ENCODE measurements at places on chromosomes 7 and 10. TPM values are rescaled to one million over a fixed set of nuclear protein-coding genes. Genes with fewer than 3 reads are reported as not detected.

DNA sequence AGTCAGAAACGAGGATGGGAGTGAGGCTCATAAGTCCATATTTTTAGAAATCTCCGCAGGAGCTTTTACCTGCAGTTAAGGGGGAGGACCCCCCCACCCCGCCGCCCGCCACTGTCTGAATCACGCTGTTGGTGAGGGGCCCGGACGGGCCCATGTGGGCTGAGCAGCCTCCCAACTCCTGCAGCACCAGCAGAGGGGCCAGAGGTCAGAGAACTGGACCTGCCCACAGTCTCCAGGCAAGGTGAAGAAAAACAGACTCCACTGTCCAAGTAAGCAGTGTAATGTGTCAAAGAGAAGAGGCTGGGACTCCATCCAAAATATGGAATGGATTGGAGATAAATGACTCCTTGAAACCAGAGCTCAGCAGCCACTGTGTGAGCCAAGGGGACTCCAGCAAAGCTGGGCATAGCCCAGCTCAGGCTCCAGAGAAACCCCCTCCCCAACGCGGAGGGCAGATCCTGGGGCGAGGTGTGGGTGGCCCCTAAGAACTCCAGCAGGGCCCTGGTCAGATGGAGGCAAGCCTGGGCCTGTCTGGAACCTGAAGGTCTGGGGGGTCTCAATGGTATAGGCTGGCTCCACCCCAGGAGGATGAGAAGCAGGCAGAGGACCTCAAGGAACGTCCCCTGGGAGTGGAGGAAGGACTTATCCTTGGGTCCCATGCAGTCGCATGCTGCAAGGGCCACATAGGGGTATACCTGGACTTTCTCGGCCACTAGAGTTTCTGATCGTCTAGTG is 128.5 kb upstream of the TNS3 start:
- no peak for DNase-seq

FFAR4 gene
- total RNA-seq = 0.16 TPM

ADAM22 gene
- total RNA-seq = 1.3 TPM

MAPK8 gene
- 30.6 TPM for total RNA-seq

- no peak for DNase-seq
Observed at GRCh38 chr7:64744680-64745079, 49.5 kb upstream of the ZNF138 start.

GRCh38 chr7:112414855-112415490 is 35.3 kb upstream of the IFRD1 start:
- DNase-seq = no peak

DNA sequence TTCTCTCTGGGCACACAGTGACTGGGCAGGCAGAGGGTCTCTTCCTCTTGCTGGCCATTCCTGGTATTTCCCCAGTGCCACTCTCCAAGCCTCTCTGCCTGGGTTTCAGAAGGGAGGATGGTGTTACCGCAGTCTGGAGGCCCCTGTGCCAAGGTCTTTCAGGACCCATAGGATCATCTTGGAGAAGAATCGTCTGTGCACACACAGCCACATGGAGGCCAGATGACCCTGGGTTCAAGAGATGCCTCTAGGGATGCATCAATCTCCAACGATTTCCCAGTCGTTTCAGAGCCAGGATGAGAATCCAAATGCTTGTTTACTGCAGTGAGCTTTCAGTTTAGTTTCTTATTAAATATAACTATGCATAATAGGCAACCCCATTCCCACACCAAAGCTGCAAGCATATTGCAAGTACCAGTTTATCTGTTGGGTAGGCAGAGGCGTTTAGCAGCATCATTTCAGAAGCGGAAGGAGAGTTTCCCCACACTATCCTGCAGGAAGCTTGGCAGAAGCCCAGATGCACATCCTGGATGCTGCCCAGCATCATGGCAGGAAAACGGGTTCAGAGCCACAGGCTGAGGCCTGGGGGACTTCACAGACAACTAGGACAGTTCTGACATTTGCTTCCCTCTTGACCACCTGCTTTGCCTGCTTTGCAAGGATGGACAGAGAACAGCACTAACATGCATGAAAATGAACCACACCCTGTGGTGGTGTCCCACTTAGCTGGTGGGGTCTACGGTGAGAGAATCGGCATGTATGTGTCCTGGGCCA is 134.7 kb upstream of the FAM20C start:
- DNase-seq = peak; percentile 39

DNA sequence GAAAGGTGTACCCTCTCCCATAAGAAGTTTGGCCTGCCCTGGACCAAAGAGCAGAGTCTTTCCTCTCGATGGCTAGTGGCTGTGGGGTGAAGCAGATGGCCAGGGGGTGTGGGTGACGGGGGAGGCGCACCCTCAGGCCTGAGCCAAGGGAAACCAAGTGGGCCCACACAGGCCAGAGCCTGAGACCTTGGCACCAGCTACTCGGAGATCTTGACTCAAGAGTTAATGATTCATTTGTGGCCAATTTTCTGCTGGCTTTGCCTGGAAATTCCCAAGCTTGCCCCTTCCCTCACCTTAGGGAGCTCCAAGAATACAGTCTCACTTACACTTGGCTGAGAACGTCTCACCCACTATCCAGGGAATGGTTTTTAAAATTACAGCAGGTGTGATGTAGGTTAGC is 42.7 kb downstream of the ZMIZ1 start:
- DNase-seq = no peak

SPDYE9 gene
- total RNA-seq = not detected

LRIT1 gene
- 0.13 TPM for total RNA-seq

DNA sequence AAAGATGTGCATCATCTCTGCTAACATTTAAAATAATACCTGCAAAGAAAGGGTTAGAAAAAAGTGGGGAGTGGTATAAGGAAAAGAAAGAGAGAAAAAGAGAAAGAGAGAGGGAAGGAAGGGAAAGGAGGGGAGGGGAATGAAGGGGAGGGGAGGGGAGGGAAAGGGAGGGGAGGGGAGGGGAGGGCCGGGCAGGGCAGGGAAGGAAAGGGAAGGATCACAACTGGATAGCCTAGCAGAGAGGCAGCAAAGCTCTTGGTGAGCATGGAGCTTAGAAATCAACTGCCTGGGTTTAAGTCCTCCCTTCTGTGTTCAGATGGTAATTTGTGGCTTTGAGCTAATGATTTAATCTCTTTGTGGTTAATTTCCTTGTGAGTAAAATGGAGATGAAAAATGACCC is 5.4 kb upstream of the FAM237B start:
- DNase-seq = no peak

DNA sequence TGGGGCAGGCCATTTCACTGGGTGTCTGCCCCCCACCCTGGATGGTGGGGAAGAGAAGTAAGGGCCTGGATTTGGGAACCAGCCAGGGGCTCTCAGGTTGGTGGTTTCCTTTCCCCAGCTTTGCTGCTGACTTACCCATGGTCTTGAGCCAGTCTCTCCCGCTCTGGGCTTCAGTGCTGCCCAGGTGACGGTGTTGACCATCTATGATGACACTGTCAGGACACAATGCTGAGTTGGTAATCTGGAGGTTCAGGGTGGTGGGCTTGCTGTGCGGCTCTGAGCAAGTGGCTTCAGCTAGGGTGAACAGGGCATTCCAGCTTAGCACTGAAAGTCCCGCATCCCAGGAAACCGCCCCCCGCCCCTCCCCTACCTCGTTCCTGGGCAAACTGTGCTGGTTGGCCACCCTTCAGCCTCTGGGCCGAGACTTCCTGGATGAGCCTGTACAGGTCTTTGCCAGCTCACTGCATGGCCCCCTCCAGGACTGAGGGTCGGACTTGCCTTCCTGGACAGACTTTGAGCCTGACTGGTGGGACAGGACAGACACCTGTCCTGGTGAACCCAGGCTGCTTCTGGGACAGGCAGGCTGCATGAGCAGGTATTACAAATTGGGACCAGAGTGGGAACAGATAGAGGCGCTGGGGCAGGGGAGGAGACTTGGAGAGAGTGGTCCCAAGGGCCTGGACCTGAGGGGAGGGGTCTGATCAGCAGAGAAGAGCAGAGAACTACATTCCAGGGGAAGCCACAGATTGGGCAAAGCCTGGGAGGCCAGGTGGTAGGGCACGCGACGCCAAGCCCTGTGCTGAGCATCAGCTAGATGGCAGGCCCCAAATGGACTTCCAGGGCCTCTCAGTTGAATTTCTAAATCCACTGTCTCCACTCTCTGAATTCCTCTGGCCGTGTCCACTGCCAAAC is 19.9 kb upstream of the ZMIZ1 start:
- DNase-seq = no peak

- no peak for DNase-seq
Observed at GRCh38 chr7:86969865-86970264, 89.6 kb downstream of the ELAPOR2 start.

GARIN1A gene
- total RNA-seq = 1.7 TPM

GRCh38 chr10:122142641-122143237 is 128.4 kb upstream of the BTBD16 start:
- DNase-seq = peak; percentile 58

DNA sequence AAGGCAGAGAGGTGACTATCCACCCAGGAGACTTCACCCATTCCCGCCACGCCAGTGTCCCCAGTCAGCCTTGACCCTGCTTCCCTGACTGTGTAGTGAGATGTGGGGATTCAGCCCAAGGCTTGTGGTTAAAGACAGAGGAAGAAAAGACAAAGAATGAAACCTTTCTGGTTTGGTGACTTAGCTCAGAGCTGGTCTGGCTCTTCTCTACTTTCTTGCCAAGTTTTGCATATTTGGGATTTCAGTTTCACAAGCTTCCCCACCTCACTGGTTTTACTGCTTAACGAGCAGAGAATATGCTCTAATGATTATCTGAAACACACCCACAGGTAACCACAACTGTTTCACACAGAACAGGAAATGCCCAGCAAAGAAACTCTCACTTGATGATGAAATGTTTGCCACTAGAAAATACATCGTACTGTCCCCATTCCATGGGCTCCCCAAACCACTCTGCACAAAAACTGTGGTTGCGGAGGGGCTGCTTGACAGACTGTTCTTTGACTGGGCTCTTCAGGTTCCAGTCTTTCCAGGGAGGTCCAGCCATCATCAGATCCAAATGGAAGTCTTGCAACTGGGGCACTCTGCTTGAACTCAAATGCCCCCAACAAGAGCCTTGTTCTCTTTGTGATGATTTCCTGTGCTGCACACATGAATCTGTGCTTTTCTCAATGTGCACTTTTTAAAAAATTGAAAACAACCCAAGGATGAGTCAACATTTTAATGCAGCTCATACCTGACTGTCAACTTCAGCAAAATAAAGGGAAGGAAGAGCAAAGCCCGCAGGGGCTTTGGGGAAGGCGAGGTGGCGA is 95.5 kb downstream of the CTBP2 start:
- DNase-seq = no peak

DNA sequence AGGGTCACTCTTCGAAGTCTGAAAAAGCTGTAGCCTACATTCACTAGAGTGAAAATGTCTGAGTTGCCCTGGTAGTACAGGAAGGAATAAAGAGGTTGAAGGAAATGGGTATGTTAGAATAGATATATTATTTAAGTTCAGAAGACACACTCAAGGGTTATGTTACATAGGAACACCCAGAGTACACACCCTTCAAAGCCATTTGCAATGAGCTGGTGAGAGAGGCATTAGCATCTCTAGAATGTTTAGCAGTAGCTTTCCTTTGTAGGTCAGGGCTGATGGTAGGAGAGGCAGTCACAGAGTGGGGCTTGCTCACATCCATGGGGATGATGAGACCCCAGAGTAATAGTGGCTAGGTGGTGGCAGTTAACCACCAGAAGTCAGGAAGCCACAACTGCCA is 221.2 kb downstream of the SLC25A13 start:
- DNase-seq = no peak

GRCh38 chr7:11177793-11178192 is 204.1 kb downstream of the PHF14 start:
- no peak for DNase-seq

VGF gene
- not detected for total RNA-seq

OR2A42 gene
- not detected for total RNA-seq

TDRD1 gene
- 5.8 TPM for total RNA-seq

DNA sequence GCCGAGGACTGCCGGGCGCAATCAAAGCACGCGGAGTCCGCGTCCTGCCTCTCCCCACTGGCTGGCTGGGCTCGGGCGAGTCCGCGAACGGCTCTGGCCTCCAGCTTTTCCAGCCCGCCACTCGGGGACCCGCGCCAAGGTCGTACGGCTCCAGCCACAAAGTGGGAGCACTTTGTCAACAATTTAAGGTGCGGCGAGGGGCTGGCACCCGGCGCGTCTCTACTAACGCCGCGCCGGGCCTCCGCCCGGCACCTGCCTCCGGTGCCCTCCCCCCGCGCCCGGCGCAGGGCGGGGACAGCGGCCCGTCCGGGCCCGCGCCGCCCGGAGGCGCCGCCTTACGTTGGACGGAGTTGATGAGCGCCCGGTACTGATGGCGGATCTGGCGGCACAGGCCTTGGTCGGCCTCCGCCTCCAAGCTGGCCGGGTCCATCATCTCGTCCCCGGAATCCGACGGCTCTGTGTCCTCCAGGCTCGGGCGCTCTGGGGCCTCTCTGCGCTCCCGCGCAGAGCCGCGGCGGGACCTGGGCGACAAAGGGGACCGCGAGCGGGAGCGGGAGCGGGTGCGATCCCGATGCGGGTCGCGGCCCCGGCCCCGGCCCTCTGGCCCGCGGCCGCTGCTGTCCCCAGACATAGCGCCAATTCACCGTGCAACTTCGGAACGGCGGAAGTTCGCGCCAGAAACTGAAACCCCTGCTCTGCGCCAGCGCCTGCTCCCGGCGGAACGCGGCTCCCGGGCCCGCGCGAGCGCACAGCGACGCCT is at the start of gene NSMCE4A:
Gene NSMCE4A (minus strand): TSS at position 683 of the 760 bp plus-strand sequence. CDS start 52 bp downstream, at position 631.
- peak; percentile 86 for DNase-seq

DNA sequence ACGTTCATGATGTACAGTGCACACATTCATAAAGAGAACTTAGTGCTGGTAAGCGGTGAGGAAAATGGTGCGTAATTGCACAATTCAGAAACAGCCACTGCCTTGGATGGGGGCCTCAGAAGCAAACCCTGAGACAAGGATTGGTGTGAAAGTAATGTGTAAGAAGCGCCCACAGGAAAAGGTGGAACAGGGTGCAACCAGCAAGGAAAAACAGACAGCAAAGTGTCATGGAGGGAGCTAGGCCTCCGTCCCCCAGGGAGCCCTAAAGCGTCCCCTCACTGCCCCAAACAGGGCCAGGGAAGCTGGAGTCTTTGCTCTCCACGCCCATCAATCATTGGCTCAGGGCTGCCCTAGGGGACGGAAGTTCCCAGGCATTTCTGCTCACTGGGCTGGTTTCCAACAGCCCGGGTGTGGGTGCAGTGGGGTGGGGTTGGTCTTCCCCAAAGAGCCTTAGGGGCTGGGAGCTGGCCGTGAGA is 9.6 kb upstream of the C10orf105 start:
- peak; percentile 83 for DNase-seq

GRCh38 chr7:42479816-42480633 is 243.0 kb upstream of the GLI3 start:
- no peak for DNase-seq

- no peak for DNase-seq
Observed at GRCh38 chr10:102045292-102045691, 10.7 kb downstream of the ARMH3 start.

Data from Right ventricle myocardium superior (tissue), 1 donor.